Activated CD8-positive, alpha-beta memory T cell treated with anti-CD3 and anti-CD28 coated beads for 4 hours (primary cell): ENCODE measurements at places on chromosomes 13 and 19.

GRCh38 chr13:69124996-69125395, 982.6 kb upstream of the ATXN8OS start:
- no peak for DNase-seq

DNA sequence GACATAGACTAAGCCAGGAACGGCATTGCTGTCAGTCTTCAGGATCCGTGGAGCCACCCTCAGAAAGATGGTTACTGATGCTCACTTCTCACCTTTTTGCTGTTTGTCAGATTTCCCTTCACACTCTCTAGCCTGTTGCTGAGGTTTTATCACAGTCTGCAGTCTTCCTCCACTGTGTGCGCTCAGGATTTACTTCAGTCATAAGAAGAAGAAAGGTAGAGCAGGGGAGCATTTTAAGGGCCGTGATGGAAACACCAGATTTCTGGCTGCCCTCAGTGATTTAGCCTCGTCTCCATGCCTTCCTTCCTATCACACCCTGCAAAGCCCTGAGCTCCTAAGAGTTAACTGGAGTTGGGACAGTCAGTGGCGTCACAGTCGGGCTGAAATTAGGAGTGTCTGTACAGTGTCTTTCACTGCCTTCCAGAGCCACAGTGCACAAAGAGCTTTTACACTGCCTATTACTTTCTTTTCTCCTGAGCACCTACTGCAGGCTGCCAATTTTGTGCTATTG, 60.0 kb upstream of the GPR183 start:
- DNase-seq = no peak

- DNase-seq = no peak
These were observed 160.4 kb upstream of the SGCG start for GRCh38 chr13:23020246-23020843.

GRCh38 chr19:20247016-20247683, 80.1 kb downstream of the ZNF486 start:
- no peak for DNase-seq

DNA sequence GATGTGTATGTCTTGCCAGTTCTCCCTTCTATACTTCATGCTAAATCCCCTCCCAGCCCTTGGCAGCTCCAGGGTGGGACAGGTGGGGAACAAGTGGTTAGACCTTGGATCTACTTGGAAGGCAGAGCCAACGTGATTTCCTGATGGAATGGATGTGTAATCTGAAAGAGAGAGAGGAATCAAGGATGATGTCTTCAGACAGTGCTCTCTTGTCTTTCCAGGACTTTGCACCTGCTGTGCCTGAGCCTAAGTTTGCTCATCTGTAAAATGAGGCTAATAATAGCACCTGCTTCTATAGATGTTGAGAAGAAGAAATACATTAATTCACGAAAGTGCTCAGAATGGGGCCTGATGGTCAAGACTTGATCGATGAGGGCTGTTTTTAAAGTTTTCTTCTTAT, 7.0 kb upstream of the EGLN2 start:
- DNase-seq = no peak

DNA sequence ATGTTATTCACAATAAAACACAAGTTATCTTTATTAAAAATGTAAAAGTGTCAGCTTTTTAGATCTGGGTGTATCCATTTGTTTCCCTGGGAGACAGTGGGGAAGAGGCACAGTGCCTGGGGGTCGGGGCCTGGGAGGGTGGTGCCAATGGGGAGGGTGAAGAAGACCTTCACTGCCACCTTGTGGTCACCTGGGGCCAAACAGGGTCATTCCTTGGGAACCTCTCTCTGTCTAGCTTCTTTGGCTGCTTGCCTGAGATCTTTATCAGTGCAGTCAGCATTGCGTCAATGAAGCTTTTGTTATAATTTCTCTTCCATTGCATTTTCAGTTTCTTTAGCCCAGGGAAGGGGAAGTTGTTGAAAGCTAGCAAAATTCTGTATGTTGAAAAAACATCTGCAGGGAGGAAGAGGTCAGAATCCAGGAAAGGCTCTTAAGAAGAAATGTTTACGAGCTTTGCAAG, 39.1 kb downstream of the PCDH8 start:
- DNase-seq = no peak

GRCh38 chr13:27961227-27962085, 7.7 kb downstream of the CDX2 start:
- DNase-seq = no peak
